Right cardiac atrium (tissue), 5 donors: ENCODE measurements at places on chromosomes 4 and X. TPM values are rescaled to one million over a fixed set of nuclear protein-coding genes. Genes with fewer than 3 reads are reported as not detected.

SSX3 gene
- not detected for total RNA-seq

MMRN1 gene
- total RNA-seq, result 5.8 TPM

SHOX gene
- not detected for total RNA-seq

PDGFC gene
- 15.2 TPM for total RNA-seq

CCDC110 gene
- 3.7 TPM for total RNA-seq

TCEAL4 gene
- 101 TPM for total RNA-seq

REPS2 gene
- 10.1 TPM for total RNA-seq

MAML3 gene
- 3.4 TPM for total RNA-seq

TCEANC gene
- total RNA-seq, result 4.0 TPM

CSAG1 gene
- not detected for total RNA-seq

EDNRA gene
- total RNA-seq, result 68.1 TPM

MGAT4D gene
- not detected for total RNA-seq

GRIA2 gene
- not detected for total RNA-seq

TIMM17B gene
- 68.2 TPM for total RNA-seq

STK26 gene
- 1.7 TPM for total RNA-seq

HTR2C gene
- total RNA-seq, result not detected

TMEM150C gene
- total RNA-seq, result 11.3 TPM

ABCD1 gene
- total RNA-seq, result 15.5 TPM

GPR50 gene
- total RNA-seq, result not detected

YTHDC1 gene
- total RNA-seq, result 51.2 TPM

MAGEC2 gene
- not detected for total RNA-seq

SGCB gene
- 107 TPM for total RNA-seq

JCHAIN gene
- 6.6 TPM for total RNA-seq

SOX3 gene
- total RNA-seq, result not detected

FAM184B gene
- total RNA-seq, result not detected

RHOXF2B gene
- not detected for total RNA-seq

GPR34 gene
- 8.2 TPM for total RNA-seq

PDE6B gene
- 7.0 TPM for total RNA-seq

CLDN34 gene
- 0.36 TPM for total RNA-seq

FRAS1 gene
- total RNA-seq, result 6.1 TPM

SYTL5 gene
- 0.39 TPM for total RNA-seq

FMR1NB gene
- total RNA-seq, result not detected

ADH1A gene
- total RNA-seq, result 0.74 TPM

PHOX2B gene
- not detected for total RNA-seq

PCDH18 gene
- total RNA-seq, result 3.6 TPM

ZXDA gene
- total RNA-seq, result 4.6 TPM

TLR7 gene
- total RNA-seq, result 0.96 TPM

TSPAN5 gene
- 2.1 TPM for total RNA-seq

GNRHR gene
- not detected for total RNA-seq

FAM90A26 gene
- not detected for total RNA-seq

UGT2B11 gene
- not detected for total RNA-seq

FANCB gene
- 0.53 TPM for total RNA-seq

PNMA5 gene
- not detected for total RNA-seq

BTC gene
- total RNA-seq, result 0.40 TPM

KLF3 gene
- 24.6 TPM for total RNA-seq

SLAIN2 gene
- 120 TPM for total RNA-seq

P2RY4 gene
- not detected for total RNA-seq

SYP gene
- 3.1 TPM for total RNA-seq

ESX1 gene
- total RNA-seq, result not detected

TCEAL5 gene
- 1.6 TPM for total RNA-seq

AMBN gene
- not detected for total RNA-seq

PCYT1B gene
- 2.3 TPM for total RNA-seq

RTL3 gene
- not detected for total RNA-seq
